Mesenchymal stem cell (in vitro differentiated cells and primary cell): ENCODE measurements at places on chromosomes 3 and 15.

GRCh38 chr15:29887721-29888120, 65.5 kb upstream of the TJP1 start:
- DNase-seq: no peak

DNA sequence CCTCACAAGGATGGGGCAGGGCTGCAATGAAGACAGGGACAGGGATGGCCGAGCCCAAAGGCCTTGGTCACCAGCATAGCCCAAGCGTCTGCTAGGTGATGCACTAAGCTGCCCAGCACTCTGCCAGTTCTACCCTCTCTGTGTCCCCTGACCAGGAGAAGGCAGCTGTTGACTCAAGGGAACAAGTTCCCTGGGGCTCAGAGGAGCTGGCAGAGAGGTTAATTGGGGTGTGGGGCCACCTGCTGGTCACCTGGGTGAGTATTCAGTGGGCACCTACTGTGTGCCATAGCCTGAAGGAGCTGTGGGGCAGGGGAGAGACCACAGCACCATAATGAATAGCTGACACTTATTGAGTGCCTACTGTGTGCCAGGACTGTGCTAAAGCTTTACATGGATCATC, 22.0 kb upstream of the DOCK3 start:
- no peak for DNase-seq

DNA sequence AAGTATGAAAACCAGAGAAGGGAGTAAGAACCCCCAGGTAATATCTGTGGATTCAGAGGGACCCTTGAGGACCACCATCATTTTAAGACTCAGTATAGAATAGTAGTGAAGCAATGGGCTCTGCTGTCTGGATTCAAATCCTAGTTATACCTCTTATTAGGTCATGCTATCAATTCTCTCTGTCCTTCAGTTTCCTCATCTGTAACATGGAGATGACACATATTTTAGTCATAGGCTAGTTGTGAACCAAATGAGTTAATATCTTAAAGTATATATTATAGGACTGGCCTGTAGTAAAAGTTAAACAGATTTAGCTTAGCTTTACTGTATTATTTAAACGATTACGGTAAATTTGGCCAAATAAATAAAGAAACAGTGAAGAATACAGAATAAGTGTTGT, 177.3 kb upstream of the GOLIM4 start:
- DNase-seq: no peak

DNA sequence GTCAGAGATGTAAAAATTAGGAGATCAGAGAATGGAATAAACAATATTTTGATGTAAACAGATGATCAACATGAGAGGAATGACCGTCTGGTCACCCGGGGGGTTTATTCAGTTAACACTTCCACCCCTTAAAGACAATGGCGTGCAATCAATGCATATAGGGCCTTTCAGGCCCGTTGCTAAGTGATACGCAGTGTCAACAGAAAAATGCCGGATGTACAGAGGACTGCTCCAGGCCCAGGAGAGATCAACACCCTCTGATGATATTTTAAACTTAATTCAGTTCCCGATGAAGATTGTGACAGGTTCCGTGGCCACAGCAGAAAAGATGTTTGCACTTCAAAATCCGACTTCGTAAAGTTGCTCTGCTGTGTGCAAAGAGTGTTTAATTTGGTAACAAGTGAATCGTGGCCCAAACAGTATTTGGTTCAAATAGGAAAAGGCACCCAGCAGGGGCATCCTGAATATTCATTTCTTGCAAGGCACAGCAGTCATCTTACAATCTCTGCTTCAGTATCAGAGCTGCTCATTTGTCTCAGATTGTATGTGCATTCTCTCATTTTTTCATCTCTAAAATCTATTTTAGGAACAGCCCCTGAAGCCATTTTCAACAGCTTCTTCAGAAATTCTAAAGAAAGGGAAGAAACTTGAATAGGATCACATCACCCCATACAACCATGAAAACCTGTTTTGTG, 72.6 kb downstream of the FOXB1 start:
- no peak for DNase-seq

GRCh38 chr15:57922776-57923175, 142.7 kb downstream of the ALDH1A2 start:
- no peak for DNase-seq

GRCh38 chr3:150292891-150293290, 115.2 kb upstream of the TSC22D2 start:
- DNase-seq: peak; percentile 63

GRCh38 chr3:43855674-43856299, 165.0 kb downstream of the ABHD5 start:
- peak; percentile 55 for DNase-seq

DNA sequence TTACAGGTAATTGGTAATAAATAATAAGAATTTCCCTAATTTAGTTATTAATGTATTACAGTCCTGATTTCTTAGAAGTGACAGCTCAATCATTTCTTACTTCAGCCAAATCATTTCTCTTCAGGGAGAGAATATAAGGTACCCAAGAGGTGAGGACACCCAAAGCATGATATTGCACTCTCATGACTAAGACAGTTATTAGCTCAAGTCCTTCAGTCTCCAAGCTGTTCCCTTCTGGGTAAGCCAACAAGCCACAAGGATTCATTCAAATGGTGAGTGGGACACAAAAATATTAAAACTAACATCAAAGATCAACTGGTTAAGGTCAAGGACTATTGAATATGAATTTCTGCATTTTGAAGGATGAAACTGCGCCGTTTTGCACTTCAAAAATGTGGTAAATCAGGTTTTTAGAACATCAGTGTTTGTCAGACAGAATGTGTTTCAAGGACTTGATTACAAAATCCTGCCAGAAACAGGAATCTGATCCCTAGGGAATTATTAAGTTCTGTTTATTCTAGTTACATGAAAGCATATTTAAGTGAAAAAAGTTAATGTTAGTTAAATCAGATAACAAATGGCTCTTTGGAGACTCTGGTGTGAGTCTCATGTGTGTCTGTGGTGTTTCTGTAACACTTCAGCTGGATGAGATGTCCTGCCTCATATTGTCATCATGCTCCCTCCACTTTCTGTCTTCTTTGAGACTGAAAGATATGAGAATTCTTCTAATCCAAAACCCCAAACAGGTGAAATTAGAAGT, 101.7 kb upstream of the COL8A1 start:
- peak; percentile 65 for DNase-seq

- DNase-seq: peak; percentile 81
These were observed 54.8 kb downstream of the MAGEF1 start for GRCh38 chr3:184656829-184657681.

- DNase-seq: no peak
These were observed 16.0 kb upstream of the RAD18 start for GRCh38 chr3:8979262-8979661.

DNA sequence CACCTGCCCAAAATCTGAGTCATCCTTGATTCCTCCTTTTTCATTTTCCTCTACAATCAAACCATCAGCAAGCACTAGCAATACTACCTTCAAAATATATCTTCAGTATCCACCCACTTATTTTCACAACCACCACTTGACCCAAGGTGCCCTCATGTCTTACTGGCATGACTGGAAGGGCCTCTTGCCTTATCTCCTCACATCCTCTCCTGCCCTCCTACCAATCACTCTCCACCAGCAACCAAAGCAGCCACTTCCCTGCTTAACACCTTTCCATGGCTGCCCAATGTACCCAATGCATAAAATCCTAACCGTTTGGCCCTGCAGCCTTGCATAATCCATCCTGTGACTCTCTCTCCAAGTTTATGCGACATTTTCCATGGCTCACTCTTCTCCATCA, 76.0 kb downstream of the MTHFS start:
- no peak for DNase-seq

DNA sequence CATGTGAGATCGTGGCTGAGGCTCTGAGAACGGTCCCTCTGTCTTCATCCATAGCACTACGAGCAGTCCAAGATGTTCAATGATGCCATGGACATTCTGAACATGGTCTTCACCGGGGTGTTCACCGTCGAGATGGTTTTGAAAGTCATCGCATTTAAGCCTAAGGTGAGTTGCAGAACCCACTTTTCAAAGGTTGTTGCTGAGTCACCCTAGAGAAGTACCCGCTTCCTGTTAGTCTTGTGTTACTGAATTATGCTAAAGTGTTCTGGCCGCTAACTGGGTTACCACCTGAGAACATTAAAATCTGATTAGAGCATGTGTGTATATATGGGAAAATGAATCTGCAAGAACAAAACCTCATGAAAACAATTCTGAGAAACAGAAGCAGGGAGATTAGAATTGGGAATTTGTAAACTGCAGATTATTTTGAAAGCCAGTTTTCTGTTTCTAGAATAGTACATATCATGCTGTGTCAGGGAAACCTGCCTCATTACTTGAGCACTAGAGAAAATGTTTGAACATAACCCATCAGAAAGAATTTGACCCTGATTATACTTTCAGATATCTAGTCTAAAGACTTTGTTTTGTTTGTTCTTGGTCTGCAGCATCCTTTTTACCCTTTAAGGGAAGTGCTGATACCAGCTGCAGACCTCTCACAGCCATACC, 92.6 kb downstream of the CHDH start:
- DNase-seq: no peak

DNA sequence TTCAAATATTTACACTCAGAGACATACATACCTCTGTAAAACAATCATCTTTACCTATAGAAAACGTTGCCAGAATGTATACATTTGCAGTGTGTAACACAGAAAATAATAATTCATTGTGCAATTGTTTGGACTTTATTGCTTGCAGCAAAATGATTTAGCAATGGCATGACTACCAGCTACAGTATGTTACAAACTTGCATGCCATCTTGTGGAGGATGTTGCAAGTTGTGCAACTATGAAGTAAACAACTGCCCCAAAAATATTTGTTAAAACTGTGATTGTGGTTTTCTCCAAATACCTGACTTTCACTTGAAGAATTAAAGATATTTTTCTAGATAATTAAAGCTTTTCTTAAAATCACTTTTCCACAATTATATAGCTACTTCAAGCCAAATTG, 27.1 kb upstream of the C3orf49 start:
- peak; percentile 50 for DNase-seq

GRCh38 chr3:14177580-14178246, 688 bp downstream of the XPC start:
- no peak for DNase-seq

DNA sequence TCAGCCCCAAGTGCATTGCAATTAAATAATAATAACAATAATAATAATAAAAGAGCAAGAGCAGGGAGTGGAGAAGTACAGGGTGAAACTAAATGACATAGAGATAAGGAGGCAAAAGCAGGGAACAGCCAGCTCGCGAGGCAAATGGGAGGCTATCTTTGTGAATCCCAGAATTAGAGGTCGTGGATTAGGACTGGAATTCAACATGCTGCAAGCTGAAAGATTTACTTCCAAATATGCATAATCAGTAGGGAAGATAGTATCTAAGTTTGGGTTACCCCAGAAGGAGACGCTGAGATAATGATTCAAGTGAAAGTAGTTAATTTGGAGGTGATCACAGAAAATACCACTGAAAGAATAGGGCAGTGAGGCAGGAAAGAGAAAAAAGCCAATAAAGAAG, 119.4 kb upstream of the UBE2E2 start:
- no peak for DNase-seq

DNA sequence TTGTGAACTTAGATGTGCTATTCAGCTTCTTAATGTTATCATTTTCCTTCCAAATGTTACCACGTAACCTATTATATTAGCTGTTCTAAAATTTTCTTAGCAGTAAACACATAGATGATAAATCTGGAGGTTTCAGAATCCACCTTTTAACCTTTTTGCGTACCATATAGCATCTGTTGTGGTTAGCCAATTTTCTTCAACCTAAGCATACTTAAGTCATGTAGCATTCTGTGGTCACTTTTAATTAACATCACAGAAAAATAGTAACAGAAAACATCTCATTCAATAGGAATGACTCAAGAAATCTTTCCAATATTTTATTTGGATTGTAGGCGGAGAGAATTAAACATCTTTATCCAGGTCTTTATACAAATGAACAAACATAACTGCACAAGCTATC, 1465.3 kb upstream of the GBE1 start:
- no peak for DNase-seq

DNA sequence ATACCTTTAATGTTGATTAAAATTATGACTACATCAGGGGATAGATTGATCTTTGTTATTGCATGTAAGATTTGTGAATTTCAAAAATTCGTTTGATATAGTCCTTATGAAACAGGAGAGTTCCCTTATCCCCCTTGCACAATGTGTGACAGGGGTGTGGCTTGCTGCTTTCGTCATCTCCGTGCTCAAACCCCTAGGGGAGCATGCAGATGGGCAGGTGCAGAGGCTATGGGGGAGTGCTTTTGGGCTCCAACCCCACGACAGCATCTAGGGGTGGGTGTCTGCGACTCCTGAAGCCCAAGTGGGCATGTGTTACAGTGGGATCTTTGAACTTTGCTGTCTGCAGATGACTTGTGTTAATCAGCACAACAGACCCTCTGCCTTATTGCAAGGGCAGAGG, 360.1 kb upstream of the GOLIM4 start:
- no peak for DNase-seq

DNA sequence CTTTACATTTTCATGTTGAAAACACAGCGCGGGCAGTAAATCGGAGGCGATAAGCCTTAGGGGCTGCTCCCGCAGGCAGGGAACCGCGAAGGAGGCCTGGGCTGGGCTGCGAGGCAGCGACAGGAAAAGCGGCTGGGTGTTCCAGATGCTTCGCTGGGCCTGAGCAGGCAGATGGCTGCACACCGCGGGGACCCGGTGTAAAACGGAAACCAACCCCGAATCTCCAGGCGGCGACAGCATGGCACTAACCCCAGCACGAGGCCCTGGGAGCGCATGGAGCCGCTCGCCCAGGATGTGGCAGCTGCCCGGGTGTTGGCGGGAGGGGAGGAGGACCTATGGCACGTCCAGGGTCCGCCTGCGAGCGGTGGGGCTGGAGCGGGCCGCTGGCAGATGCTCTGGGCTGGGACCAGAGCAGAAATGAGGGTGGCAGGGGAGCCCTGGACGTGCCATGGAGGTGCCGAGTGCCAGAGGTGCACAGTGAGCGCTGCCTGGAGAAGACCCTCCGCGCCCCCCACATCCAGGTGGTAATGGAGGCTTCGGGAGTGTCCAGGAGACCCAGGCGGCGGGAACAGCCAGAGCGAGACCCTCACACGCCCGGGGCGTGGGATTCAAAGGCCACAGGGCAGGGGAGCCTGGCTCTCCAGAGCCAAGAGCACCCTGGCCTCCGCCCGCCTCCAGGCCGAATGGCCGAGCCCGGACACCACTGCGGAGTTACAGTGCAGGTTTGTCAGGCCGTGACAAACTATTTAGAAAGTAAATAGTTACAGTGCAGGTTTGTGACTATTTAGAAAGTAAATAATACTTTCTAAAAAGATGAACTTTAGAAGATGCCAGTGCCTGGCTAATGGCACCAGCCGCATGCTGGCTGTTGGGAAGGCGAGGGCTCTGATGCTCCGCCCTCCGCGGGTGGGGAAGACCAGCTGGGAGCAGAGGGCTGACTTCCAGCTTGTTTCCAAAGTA, 293.6 kb downstream of the OCA2 start:
- DNase-seq: no peak

DNA sequence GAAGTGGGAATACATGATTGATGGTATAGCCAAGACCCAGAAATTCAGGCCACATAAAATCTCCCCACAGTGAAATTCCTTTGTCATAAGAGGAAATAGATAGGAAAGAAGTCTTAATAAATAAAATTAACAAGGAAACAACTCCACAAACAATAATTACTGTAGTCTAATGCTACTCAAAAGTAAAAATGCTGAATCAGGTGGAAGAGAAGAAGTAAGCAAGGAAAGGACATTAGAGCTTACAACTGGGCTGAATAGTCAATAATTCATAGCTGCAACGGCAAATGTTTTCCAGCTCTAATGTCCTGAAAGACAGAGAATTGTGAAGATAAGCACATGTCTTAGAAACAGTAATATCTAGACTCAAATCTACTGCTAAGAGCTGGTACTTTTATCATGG, 64.4 kb downstream of the STRIT1 start:
- DNase-seq: no peak
